ENCODE measurements at places on chromosomes 11 and 22.

- no peak for DNase-seq
Observed at GRCh38 chr11:124085583-124085982, 29.7 kb upstream of the VWA5A start.

DNA sequence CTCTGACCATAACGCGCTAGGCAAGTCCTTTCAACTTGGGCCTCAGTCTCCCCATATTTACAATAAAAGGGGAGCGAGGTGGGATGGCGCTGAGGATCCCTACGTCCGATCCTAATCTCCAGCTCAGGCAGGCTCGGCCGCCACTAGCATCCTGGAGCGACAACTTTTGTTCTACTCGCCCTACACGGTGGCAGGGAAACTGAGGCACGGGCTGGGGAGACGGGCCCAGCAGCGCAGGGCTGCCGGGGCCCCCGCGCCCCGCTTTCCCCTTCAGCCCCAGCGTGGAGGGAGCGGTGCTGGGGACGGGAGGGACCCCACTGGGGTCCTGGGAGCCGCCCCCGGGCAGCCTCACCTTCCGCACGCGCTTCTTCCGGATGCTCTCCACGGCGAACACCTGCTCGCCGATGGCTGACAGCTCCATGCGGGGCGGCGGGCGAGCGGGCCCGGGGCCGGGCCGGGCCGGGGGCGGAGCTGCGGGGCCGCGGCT, 413 bp downstream of the CBX7 start:
- DNase-seq: no peak

DNA sequence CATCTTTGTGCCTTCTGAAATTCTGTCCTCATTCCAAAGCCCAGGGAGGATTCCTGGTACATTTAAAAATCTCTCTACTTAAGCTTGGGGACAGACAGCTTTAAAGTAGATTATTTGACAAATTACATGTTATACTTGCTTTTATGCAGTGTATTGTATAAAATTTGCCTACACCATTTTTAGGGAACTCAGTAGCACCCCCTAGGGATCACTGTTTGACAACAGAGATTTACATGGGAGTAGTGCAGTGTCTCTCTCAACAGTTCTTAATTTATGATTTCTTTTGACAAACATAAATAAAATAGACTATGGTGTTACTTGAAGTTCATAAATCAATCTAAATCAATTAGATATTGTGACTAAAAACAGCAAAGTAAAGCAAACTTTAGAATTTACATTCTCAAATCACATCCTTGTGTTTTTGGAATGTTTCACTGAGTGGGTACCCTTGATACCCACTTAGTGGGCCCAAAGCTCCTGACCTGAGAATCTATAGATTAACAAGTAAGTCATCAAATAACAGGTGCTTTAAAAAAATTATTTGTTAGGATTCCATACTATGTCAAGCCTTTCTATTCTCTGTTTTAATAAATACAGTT, 428.8 kb downstream of the DYNC2H1 start:
- no peak for DNase-seq

DNA sequence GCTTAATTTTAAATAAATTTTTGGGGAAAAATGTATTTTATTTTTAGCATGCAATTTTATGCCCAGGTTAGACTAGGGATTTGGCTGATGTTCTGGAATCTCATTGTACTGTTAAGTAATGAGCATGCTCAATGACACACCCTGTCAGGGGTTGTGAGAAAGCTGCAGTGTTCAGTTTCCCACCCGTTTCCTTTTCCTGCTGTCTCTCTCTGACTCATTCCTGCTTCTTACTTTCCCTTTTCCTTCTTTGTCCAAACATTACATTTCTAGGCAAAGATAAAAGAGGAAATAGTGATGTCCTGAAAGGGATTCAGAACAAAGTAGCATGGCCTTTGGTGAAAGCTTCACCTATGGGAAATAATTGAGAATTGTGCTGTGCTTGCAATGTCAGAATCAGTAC, 22.7 kb downstream of the OOSP3 start:
- no peak for DNase-seq

DNA sequence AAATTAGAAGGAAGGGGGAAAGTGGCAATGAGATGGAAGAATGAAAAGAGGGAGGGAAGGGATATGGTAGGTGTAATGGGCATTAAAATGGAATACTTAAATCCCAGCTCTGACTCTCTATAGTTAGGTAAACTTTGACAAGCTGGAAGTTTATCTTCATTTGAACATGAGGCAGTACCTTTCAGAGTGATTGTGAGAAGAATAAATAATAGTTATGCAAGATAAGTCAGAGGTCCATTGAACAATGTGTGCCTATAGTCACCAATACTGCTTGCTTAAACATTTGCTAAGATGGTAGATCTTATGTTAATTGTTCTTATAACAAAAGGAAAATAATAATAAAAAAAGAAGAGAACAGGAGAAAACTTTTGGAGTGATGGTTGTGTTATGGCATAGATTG, 545.8 kb upstream of the CCDC90B start:
- DNase-seq: no peak

GRCh38 chr11:87572881-87573280, 535.1 kb downstream of the TMEM135 start:
- no peak for DNase-seq

- no peak for DNase-seq
Observed at GRCh38 chr11:121829159-121829643, 286.8 kb downstream of the BLID start.

GRCh38 chr11:85647078-85647477, 689 bp upstream of the TMEM126A start:
- no peak for DNase-seq
